Muscle of leg (tissue), 16 donors: ENCODE measurements at places on chromosomes 13 and 19.

DNA sequence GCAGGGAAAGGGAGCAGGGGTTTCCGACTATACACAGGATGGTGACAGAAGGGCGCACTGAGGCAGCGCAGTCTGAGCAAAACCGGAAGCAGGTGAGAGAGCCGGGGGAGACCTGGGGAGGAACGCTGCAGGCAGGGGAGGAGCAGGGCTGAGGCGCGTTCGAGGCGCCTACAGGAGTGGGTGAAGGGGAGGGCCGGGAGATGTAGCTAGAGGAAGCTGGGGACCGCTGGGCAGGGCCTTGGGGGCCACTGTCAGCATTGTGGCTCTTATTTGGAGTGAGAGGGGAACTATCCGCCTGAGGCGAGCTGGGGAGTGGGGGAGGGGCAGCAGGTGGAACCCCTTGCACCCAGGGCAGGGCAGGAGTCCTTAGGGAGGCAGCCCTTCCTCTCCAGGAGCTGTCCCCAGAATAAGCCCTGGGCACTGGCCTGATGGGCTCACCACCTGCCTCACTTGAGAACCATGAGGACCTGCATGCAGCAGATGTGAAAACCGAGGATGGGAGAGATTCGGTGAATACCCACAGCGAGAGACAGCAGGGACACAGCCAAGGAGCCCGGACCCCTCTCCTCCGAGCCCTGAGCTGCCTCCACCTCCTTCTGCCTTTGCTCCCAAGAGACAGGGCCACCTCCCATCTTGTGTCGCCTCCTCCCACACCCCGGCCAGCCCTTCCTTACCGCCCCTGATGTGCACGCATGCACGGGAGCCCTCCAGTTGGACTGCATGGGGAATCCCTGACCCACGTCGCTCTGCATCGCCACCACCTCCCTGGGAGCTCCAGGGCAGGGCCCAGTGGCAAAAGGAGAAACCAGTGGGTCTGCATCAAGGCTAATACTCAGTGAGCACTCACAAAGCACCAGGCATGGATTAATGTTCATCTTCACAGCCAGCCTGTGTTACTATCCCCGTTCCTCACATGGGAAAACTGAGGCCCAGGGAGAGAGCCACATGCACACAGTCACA, 10.3 kb downstream of the AKT2 start:
- DNase-seq, result no peak

GRCh38 chr13:45941261-45941660, 89.7 kb upstream of the SIAH3 start:
- no peak for DNase-seq

- DNase-seq, result peak; percentile 27
These were observed 6.6 kb upstream of the LGALS4 start for GRCh38 chr19:38819231-38819920.

DNA sequence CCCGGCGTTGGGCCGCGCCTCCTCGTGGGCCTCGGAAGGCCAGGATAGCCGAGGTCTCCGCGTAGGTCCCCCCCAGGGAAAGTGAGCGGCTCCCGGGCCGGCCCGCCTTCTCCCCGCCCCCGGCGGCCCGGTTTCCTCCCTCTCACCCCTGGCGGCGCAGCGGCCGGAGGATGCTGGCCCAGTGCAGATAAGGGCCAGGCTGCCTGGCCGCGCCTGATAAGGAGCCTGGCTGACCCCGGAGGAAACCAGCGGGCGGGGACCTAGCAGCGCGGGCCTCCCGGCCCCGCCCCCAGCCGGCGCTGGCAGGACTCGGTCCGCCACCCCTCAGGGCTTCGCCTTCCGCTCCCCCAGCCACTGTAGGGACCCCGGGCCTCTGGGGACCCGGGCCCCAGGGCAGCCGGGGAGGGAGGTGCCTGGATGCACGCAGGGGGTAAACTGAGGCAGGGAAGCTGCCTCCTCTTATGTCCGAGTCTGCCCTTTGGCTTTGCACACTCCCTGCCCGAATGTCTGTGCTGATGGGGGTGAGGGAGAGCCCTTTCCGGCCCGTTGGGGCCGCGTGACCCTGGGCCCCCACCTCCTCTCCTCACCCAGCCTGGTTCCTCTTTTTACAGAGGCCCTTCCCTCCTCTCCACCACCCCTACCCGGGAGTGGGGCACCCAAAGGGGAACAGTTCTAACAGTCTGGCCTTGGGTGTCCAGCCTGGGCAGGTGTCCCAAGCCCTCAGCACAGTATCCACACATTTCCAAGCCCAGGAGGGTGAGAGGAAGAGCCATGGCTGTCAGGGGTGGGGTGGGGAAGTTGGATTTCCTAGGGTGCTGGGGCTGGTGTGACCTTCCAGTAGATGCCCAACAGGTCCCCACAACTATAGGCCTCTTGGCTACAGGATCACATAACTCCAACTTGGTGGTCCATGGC, at the start of gene LYL1:
Gene LYL1 (minus strand): TSS at position 193 of the 915 bp plus-strand sequence. CDS start 1,687 bp downstream, outside the sequence.
- DNase-seq, result peak; percentile 81

DNA sequence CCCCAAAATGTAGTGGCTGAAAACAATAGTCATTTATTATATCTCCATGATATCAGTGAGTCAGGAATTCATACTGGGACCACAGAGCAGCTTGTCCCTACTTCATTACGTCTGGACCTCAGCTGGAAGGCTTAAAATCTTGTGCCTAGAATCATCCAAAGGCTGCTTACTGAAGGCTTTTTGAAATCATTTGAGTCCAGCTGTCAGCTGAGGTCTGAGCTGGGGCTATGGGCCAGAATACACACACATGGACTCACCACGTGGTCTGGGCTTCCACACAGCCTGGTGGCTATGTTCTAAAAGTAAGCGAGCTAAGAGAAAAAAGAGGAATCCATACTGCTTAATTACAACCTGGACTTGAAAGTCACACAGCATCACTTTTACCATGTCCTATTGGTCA, 209.2 kb downstream of the KCTD12 start:
- DNase-seq, result peak; percentile 96

DNA sequence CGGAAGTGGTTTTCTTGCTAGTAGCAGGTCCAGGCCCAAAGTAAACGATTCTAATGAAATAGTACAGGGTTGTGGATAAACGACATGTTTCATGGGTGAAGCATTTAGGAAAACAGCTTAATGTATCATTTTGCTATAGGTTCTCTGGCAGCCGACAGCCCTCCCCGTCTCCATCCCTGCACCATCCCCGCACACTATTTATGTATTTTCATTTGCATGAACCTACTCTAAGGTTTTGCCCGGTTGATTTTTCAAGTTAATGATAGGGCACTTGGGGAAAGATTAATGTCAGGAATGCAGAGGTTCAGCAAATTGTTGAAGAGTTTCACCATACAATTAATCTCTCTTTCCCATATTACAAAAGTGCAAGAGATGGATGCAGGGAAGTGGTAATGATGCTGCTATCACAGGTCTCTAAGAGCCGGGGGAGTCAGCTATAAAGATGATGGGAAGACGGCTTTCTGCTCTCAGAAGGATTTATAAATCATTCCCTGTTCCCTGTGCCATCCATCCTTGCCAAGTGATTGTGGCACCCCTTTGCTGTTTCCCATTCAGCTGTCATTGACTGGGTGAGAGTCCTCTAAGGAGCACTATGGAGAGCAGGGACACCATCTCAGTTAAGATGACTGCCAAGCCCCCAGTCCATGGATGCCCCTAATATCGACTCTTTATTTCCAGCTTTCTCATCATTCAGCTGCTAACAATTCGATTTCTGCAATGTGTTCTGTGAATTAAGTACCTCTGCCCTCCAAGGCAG, 186.3 kb downstream of the IRS2 start:
- DNase-seq, result no peak

DNA sequence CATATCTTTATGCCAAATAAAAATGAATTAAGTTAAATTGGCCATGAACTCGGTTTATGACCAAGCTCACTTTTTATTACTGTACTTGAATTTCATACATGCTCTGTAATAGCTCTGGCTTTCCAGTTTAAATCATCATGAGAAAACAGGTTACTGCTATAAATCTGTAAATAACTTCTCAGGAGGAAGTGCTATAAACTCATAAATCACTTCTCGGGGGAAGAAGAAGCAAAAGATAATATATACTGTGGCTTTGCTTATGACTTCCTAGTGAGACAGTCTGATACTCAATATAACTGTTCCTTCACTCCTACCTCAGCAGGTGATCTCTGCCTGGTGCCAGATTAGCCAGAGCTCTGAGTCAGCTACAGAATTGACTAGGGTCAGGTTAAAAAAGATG, 12.5 kb downstream of the SUPT20H start:
- DNase-seq, result no peak

GRCh38 chr19:47564081-47564480, 8.9 kb downstream of the ZNF541 start:
- DNase-seq, result no peak

GRCh38 chr13:105063676-105064075, 1471.8 kb downstream of the EFNB2 start:
- no peak for DNase-seq

DNA sequence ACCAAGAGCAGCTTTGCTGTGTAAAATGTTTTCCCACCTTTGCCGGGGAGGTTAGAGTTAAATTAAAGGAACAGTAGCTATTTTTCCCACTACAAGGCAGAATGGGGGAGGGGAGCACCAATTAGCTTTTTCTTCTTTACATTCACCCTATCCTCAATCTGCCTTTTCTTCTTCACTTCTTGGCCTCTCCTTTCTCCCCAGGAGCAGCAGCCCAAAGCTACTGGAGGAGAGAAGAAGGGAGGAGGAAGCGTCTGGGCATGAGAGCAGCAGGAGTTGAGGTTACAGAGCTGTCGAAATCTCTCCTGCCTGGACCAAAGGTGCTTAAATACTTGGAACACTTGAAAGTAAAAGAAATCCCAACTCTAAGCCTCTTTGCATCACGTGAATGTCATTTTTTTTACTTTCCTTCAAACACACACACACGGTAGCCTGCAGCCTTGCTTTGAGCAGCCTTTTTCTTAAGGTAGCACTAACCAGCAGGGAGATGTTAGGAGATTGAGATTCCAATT, 39.0 kb upstream of the WASF3 start:
- DNase-seq, result no peak
